ENCODE measurements at places on chromosomes 4 and X. TPM values are rescaled to one million over a fixed set of nuclear protein-coding genes. Genes with fewer than 3 reads are reported as not detected.
A peak's percentile ranks its signal among the peaks of the same experiment; 100 is the strongest.

DNA sequence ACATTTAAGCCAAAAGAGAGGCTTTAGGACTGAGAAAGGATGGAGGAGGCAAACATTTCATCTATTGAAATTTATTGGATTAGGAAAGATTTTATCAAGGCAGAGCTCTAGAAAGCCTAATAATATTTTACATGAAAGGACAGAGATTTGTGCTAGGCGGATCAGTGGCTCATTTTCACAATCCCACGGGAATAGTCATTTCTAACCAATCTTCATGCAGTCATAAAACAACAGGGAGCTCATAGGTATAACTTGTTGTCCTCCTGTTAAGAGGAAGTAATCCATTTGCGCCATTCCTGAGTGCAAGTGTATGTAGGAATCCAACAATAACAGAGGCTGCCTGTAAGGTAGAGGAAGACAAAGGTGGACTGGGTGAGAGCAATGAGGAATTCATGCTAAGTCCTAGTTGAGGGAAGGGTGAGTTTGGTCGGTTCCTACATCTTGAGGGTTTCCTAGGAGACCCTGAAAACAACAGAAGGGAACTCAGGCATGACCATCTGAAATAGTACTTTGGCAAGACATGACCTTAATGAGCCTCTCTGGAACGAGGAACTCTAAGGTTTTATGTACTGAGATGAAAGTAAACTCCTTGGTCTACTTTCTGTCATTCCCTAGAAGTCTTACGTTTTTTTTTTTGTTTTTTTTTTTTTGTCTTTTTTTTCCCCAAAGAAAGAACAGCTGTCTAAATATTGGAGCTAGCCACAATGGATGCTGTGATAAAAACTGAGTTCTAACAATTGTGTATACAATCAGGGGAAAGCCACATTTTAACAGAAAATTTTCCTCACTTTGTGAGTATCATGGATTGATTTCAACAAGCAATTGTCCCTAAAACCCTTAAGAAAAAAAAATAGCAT lies 89.7 kb downstream of the GEMIN8 start:
- H3K27me3 ChIP-seq = peaks cover 3% of the 10 kb centered on the region
- no peak overlapping the region for H3K27ac ChIP-seq
- no peaks in the 10 kb centered on the region for H3K36me3 ChIP-seq
- peaks cover 9% of the 10 kb centered on the region for H3K4me1 ChIP-seq
- H3K4me3 ChIP-seq = no peak overlapping the region

GRCh38 chr4:57083090-57083489 lies 27.1 kb downstream of the IGFBP7 start:
- H3K36me3 ChIP-seq = no peaks in the 10 kb centered on the region
- no peak overlapping the region for H3K27ac ChIP-seq
- no peak for DNase-seq

DNA sequence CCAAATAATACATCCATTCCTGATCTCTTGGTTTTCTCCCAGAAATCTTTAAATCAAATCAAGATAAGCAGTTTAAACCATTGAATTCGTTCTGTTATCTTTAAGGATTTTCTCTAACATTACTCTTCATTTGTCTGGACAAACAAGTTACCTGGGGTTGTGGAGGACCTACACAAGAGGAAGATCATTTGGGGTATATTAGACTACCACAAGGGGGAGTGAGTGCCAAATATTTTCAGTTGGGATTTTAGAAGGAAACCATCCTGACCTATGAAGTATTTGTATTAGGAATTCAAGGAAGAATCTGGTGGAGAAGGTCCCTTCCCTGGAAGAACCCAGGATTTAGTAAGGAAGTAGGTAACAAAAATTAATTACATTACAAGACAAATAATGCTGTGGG lies 12.0 kb upstream of the DCHS2 start:
- no peaks in the 10 kb centered on the region for H3K36me3 ChIP-seq
- H3K27me3 ChIP-seq = peaks cover 8% of the 10 kb centered on the region
- peak; percentile 35 for DNase-seq
- no peaks in the 10 kb centered on the region for H3K4me1 ChIP-seq
- no peak overlapping the region for H3K4me3 ChIP-seq

DNA sequence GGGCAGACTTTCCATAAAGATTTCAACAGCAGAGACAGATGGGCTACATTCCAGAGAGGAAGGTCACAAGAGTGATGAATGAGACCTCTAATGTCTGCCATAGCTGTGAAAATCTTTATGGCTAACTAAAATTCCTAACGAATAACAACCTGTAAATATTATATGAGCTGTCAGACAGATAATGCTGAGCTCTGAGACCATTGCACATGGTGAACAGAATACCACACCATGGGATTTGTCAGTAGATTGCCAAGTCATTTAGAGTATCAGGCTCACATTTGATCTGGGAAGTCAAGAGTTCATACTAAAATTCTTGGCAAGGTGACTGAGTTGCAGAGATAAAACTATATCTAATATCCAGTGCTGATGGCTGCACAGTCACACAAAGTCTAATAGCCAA lies 259.2 kb upstream of the FTHL17 start:
- H3K4me1 ChIP-seq = no peaks in the 10 kb centered on the region
- no peak overlapping the region for H3K4me3 ChIP-seq
- no peak overlapping the region for H3K27ac ChIP-seq
- no peaks in the 10 kb centered on the region for H3K27me3 ChIP-seq

GRCh38 chr4:3706565-3707422 lies 59.4 kb upstream of the ADRA2C start:
- no peak overlapping the region for H3K4me3 ChIP-seq
- no peaks in the 10 kb centered on the region for H3K4me1 ChIP-seq
- H3K27ac ChIP-seq = no peak overlapping the region
- H3K27me3 ChIP-seq = no peaks in the 10 kb centered on the region

DNA sequence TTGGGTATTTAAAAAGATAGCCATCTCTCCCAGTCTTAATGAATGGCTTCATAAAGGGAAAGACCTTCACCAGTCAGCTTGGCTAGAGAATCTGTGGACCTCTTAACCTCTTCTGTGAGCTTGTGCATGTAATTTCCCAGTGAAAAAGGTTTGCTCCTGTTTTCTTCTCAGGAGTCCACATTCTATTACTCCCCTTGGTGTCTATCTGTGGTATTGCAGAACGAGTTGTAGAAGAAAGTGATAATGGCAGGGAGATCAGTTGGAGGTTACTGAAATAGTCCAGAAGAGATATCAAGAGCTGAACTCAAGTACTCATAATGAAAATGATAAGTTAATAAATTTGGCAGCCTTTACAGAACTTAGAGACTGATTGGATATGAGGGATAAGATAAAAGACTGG lies 16.5 kb upstream of the VAMP7 start:
- no peaks in the 10 kb centered on the region for H3K27me3 ChIP-seq
- H3K27ac ChIP-seq = no peak overlapping the region
- DNase-seq = no peak
- H3K4me3 ChIP-seq = no peak overlapping the region

GRCh38 chrX:119488749-119489148 lies 20.5 kb downstream of the SLC25A5 start:
- H3K4me1 ChIP-seq = no peaks in the 10 kb centered on the region
- no peaks in the 10 kb centered on the region for H3K36me3 ChIP-seq
- no peak overlapping the region for H3K27ac ChIP-seq
- no peak overlapping the region for H3K4me3 ChIP-seq

DNA sequence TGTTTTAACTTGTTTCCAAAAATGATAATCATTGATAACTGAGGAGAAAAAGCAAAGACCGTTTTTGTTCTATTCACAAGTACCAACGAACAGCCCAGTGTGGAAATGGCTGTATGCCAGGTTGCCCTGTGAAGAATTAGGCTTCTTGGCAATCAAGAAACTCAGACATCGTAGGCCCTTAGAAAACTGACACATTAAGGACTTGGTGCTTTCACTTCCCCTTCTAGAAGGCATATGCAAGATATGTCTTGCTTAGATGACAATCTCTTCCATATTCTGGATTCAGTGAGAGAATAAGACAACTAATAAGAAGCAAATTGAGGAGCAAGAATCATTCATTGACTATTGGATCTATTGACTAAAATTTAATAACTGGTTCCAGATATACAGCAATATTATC lies 56.6 kb downstream of the ANAPC10 start:
- no peaks in the 10 kb centered on the region for H3K36me3 ChIP-seq
- DNase-seq = peak; percentile 50
- H3K4me3 ChIP-seq = no peak overlapping the region
- no peaks in the 10 kb centered on the region for H3K27me3 ChIP-seq
- H3K4me1 ChIP-seq = no peaks in the 10 kb centered on the region

DNA sequence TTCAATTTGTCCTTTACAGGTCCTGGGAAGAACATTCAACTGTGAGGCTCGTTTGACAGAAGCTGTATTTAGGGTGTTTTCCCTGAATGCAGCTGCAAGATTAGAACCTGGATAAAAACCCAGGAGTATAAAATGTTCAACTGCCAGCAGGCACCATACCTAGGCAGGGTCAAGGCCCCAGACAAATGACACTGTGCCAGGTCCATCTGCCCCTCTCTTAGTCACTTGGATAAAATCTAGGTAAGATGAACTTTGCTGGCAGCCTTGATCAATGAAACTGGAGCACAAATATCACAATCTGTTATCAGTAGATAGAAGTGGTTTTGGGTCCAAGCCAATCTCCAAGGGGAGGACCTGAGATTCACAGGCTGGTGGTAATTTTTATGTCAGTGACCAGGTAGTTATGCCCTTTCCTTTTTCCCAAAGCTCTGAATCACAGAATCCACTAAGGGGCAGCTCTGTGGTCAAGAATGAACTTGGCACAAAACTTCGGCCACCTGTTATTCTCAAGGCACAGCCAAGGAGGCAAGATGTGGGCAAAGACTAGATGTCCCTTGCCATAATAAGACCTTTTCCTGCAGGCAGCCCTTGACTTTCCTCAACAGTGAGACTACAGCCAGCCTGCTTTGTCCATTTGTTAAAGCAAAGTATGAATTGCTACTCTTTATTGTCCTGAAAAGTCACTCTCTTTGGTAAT lies 501.0 kb downstream of the PPARGC1A start:
- H3K4me3 ChIP-seq = no peak overlapping the region
- no peaks in the 10 kb centered on the region for H3K4me1 ChIP-seq
- H3K36me3 ChIP-seq = no peaks in the 10 kb centered on the region
- no peaks in the 10 kb centered on the region for H3K27me3 ChIP-seq
- H3K27ac ChIP-seq = no peak overlapping the region

GRCh38 chrX:44224760-44225159 lies 118.7 kb downstream of the EFHC2 start:
- H3K27ac ChIP-seq = no peak overlapping the region
- DNase-seq = no peak
- H3K4me3 ChIP-seq = no peak overlapping the region
- H3K36me3 ChIP-seq = no peaks in the 10 kb centered on the region
- no peaks in the 10 kb centered on the region for H3K27me3 ChIP-seq
- H3K4me1 ChIP-seq = no peaks in the 10 kb centered on the region

DNA sequence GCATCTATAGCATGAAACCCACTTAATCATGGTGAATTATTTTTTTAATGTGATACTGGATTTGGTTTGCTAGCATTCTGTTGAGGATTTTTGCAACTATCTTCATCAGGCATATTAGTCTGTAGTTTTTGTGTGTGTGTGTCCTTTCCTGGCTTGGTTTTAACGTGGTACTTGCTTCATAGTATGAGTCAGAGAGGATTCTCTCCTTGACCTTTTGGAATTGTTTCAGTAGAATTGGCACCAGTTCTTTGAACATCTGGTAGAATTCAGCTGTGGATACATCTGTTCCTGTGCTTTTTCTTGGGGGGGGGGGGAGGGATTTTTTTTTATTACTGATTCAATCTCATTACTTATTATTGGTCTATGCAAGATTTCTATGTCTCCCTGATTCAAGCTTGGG lies 232.0 kb upstream of the KLF8 start:
- H3K4me3 ChIP-seq = no peak overlapping the region
- H3K27ac ChIP-seq = no peak overlapping the region
- H3K36me3 ChIP-seq = no peaks in the 10 kb centered on the region
- no peaks in the 10 kb centered on the region for H3K27me3 ChIP-seq
- H3K4me1 ChIP-seq = no peaks in the 10 kb centered on the region
- no peak for DNase-seq

- no peak overlapping the region for H3K4me3 ChIP-seq
- no peaks in the 10 kb centered on the region for H3K4me1 ChIP-seq
- no peak overlapping the region for H3K27ac ChIP-seq
- H3K36me3 ChIP-seq = no peaks in the 10 kb centered on the region
These were observed 63.9 kb downstream of the TRMT44 start for GRCh38 chr4:8504279-8505007.

- DNase-seq = no peak
- no peaks in the 10 kb centered on the region for H3K4me1 ChIP-seq
- H3K27ac ChIP-seq = no peak overlapping the region
- H3K27me3 ChIP-seq = no peaks in the 10 kb centered on the region
- no peak overlapping the region for H3K4me3 ChIP-seq
These were observed 111.4 kb upstream of the EOLA2 start for GRCh38 chrX:150049647-150050046.

DNA sequence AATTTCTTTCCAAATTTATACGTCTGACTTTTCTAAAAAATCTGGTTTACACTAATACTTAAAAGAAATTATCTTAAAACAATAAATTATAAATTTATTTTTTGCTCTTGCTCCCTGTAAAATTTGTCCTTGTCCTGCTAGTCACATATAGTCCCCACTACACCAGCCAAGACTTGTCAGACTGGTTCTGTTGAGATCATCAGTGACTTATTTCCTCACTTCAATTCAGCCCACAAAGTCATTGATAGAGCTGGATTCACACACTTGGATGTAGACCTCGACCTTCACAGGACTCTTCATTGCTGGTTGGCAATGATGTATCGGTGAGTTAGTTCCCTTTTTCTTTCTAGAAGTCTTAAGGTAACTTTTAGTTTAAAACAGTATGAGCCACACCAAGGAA lies at the start of gene TMPRSS11E:
Gene TMPRSS11E, plus strand, starts transcription at position 263 of the 400 bp plus-strand sequence. Its CDS starts 50 bp downstream, at position 313.
- no peak within 1 kb of the TSS for H3K27ac ChIP-seq
- no peaks in the 10 kb centered on the region for H3K27me3 ChIP-seq
- no peak within 1 kb of the TSS for H3K4me3 ChIP-seq
- no peak for DNase-seq
- H3K4me1 ChIP-seq = no peaks in the 10 kb centered on the region
- H3K36me3 ChIP-seq = no peaks in the 10 kb centered on the region

GRCh38 chr4:113572620-113573019 lies 188.9 kb downstream of the CAMK2D start:
- peaks cover 64% of the 10 kb centered on the region for H3K4me1 ChIP-seq
- H3K4me3 ChIP-seq = no peak overlapping the region
- H3K36me3 ChIP-seq = peaks cover 1% of the 10 kb centered on the region

- no peak for DNase-seq
- no peak overlapping the region for H3K4me3 ChIP-seq
- no peaks in the 10 kb centered on the region for H3K36me3 ChIP-seq
- H3K27me3 ChIP-seq = no peaks in the 10 kb centered on the region
- peaks cover 1% of the 10 kb centered on the region for H3K4me1 ChIP-seq
- H3K27ac ChIP-seq = no peak overlapping the region
These were observed 7.9 kb downstream of the TRIM2 start for GRCh38 chr4:153211986-153212728.

DNA sequence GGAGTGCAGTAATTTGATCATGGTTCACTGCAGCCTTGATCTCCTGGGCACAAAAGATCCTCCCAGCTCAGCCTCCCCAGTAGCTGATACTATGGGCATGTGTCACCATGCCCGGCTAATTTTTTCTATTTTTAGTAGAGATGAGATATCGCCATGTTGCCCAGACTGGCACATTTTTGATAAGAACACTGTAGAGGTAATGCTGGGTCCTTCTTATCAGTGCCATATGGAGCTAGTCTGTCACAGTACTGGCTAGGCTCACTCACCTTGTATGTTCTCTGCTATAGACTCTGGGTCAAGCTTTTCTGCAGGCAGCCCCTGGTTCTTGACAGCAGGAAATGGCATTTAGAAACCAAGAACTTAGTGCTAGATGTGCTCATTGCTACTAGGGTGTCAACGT lies 53.9 kb downstream of the BCOR start:
- no peaks in the 10 kb centered on the region for H3K27me3 ChIP-seq
- H3K4me1 ChIP-seq = peaks cover 13% of the 10 kb centered on the region
- peaks cover 5% of the 10 kb centered on the region for H3K36me3 ChIP-seq
- DNase-seq = no peak

CASP3 gene
- polyA plus RNA-seq = 7.9 TPM

CT45A2 gene
- not detected for polyA plus RNA-seq

TREX2 gene
- polyA plus RNA-seq = 5.2 TPM

PPP2R2C gene
- polyA plus RNA-seq = not detected

DCLK2 gene
- 1.7 TPM for polyA plus RNA-seq

Data from B cell (primary cell).